ENCODE measurements at places on chromosomes 4 and X.

- no peak for DNase-seq
These were observed 361.2 kb downstream of the ARAP2 start for GRCh38 chr4:35883108-35883507.

GRCh38 chr4:41610474-41610873, 72.5 kb downstream of the LIMCH1 start:
- no peak for DNase-seq

DNA sequence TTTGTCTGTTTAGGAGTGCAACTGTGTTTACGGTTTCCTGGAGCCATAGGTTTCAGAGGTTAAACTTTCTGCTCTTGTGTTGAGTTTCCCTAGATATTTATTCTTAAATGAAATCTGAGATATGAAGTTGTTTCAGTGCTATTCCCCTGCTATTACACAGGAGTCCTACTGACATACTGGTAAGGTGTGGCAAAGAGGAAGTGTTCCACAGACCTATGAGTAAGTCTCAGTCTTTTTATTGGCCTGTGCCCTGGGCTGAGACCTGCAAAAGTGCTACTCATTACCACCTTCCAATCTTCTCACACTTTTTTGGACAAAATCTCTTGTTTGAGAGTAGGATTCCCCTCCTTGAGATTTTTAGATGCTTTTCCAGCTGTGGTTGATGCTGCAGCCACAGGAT, 35.6 kb upstream of the MAGEA8 start:
- no peak for DNase-seq

DNA sequence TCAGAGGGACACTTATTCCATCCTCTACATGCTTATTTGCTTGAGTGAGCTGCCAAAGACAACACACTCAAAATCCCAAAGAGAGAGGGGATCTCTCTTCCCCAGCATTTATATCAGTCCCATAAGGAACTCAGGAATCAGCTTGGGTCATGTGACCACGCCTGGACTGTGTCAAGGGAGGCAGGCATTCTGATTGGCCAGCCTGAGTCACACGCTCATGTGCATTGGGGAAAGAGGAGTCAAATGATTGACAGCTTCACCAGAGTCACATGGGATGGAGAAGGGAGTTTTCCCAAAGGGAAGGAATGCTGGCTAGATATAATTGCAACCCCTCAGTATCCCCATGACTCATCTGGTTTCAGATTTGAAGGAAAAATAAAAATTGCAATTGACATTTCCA, 49.0 kb downstream of the RWDD4 start:
- DNase-seq = no peak

GRCh38 chrX:42276982-42277690, 353.8 kb upstream of the CASK start:
- DNase-seq = no peak

- DNase-seq = peak; percentile 53
These were observed 180.7 kb downstream of the GASK1B start for GRCh38 chr4:157992038-157992705.

DNA sequence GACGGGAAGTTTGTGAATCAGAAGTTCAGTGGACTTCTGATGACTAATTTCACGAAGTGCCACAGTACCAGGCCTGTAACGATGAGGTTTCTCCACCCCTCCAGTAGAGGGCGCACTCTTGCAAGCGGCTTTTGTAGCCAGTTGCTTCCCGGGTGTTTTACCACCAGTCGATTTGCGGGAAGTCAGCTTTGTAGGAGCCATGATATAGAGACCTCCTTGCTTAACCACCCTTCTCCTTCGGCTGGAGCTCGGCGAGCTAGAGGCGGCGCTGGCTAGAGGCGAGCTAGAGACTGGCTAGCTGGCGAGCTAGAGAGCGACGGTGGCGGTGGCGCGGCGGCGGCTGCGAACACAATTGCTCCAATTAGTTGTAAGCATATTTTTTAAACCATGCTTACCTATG, 72.0 kb downstream of the IL1RAPL1 start:
- no peak for DNase-seq

DNA sequence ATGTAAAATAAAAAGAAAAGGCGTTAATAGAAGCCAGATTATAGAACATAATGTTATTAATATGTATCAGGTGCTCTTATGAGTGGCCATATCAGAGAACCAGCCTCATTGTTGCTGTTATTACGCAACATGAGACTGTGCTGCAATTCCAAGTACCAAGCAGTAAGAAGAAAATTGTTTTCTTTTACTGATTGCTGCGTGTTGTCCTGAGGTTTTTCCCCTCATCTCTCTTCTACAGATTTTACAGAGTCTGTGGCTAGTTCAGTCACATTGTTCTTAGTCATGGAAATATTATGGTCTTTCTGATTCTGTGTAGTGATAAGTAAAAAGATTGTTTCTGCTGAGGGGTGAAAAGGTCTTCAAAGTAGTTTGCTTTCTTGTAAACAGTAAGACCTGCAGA, 55.9 kb downstream of the NPNT start:
- no peak for DNase-seq

- DNase-seq = no peak
These were observed 46.9 kb downstream of the CHST7 start for GRCh38 chrX:46620505-46620904.

DNA sequence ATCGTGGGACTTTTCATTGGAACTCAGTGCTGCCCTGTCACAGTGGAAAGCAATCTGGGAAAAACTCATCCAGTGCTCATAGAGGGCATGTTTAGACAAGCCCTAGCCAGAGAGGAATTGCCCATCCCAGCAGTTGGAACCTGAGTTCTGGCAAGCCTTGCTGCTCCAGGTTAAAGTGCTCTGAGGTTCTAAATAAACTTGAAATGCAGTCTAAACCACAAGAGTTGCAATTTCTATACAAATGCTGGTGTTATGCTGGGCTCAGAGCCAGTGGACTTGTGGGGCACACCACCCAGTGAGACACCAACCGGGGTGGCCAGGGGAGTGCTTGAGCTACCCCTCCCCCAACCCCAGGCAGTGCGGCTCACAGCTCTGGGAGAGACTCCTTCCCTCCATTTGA, 142.8 kb upstream of the PPP1R2C start:
- no peak for DNase-seq

DNA sequence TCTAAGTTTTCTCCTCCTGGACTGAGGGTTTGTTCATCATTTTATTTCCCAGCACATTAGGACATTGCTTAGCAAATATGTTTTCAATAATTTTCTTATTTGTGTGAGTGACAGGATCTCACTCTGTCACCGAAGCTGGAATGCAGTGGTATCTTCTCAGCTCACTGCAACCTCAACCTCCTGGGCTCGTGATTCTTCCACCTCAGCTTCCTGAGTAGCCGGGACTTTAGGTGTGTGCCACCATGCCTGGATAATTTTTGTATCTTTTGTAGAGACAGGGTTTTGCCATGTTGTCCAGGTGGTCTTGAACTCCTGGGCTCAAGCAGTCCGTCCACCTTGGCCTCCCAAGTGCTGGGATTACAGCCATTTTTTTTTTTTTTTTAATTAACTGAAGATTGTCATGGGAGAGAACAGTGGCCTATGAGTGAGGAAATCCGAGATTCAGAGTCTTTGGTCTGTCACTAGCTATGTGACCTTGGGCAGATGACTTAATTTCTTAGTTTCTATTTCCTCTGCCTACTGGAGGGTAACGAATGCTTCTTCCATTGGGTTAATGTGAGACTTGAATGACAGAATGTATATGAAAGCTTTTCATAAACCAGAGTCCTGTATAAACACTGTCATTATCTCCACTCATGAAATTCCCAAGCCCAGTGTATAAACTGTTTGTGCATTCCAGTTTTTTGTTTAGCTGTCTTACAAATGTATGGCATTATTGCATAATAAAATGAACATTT, 23.9 kb downstream of the MOB1B start:
- DNase-seq = no peak

GRCh38 chr4:4735136-4735750, 124.2 kb upstream of the MSX1 start:
- no peak for DNase-seq

DNA sequence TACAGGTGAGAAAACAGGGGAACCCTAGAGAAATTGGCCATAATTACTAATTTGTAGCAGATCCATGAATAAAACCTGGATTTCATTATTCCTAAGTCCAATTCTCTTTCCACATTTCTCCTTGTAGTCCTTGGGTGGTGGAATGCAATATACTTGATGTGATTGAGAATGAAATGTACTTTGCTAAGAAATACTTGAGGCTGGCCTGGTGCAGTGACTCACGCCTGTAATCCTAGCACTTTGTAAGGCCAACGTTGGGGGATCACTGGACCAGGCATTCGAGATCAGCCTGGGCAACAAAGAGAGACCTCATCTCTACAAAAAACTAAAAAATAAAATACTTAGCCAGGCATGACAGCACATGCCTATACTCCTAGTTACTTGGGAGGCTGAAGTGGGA, 15.9 kb downstream of the TMEM184C start:
- no peak for DNase-seq

Measured in NCI-H2081 (cell line).